ENCODE measurements at places on chromosomes 16 and 17.

- no peak for DNase-seq
These were observed 29.1 kb downstream of the TUBD1 start for GRCh38 chr17:59863616-59864015.

DNA sequence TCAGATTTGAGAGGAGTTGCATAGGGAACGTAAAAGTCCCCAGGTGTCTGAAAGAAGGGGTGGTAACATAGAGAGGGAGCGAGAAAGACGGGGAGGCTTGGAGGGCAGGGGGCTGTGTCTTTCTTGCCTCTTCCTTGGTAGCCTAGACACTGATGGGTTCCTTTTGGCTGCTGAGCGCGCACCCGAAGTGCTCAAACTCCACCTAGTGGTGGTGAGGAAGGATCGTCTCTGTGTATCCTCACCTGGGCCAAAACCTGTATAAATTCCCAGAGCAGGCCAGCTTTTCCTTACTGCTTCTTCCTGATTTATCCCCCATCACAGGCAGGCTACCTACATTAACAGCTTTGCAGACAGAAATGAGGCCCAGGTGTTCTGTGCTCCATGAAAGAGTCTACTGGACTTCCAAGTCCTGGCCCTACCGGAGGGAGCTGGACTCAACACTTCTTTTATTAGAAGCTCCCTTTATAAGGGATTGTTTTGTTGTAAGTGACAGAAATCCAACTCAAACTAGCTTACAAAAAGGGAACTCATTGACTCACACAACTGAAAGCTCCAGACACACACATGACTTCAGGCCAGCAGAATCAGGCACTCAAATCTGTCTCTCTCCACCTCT is 5.5 kb upstream of the SLC25A35 start:
- DNase-seq, result no peak

DNA sequence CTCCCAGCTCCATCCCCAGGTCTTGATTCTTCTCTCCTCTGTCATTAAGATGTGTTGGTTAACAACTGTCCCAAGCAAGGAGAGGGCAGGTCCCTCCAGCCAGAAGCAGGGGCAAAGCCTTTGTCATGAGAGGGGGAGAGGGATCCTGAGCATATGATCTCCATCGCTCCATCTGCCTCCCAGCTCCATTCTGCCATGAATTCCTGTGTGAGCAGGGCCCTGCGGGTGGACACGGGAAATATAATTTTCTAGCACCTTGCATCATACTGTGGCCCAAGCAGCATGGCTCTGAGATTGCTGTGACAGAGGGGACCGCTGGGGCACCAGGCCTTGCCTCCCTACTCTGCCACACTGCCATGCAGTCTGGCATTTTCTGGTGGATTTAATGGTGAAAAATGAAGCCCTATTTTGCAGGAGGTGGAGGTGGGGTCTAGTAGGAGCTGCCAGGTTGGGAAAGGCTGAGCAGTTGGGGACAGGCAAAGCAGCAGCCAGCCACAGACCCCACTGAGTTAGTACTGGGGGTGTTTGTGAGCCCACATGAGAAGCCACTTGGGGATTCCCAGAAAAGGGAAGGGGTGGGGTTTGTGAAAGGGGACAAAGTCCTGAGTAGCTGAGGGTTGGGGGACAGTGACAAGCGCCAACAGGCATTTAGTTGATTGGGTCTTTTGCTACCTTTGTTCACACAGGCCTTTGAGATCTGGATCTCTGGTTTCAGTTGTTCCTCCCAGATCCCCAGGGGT is 16.4 kb downstream of the TMEM238L start:
- no peak for DNase-seq

DNA sequence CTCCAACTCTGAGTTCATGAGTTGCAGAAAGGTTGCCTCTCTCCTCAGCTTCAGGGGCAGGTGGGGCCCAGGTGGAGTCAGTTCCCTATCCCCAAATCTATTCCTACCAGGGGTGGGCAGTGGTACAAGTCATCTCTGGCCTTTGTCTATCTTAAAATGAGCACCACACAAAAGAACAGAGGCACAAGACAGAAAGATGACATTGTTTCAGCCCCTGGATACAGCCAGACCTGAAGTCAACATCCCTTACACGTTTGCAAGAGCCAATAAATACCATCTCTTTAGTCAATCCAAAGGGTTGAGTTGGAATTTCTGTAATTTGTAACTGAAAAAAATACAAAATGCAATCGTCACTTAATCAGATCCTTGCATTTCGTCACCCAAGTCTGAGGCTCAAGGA is 32.2 kb downstream of the MMP15 start:
- no peak for DNase-seq

DNA sequence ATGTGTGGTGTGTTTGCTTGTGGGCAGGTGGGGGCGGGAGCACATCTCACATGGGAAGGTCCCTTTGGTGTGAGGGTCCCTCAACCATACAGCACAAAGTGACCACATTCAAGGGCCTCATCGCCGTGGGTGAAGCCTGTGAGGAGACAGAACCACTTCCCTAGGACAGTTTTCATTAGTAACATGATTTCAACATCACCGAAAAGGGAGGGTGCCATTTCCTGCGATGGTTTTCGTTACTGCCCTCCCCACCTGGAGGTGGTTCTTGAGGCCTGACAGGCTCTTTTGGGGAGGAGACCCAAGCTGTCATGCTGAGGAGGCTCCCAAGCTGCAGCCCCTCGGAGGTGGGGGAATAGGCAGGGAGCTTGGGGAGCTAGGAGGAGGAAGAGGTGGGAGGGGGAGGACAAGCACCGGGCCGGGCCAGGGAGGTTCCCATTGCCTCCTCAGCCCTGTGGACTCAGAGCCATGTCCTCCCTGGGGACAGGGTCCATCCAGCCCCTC is 9.5 kb downstream of the CD300LB start:
- DNase-seq, result no peak

- DNase-seq, result no peak
These were observed 239.5 kb downstream of the ABCC12 start for GRCh38 chr16:47916266-47916665.

All from SK-N-MC (cell line).